Central memory CD8-positive, alpha-beta T cell (primary cell): ENCODE measurements at places on chromosomes 5 and 9.

- peaks cover 8% of the 10 kb centered on the region for H3K4me1 ChIP-seq
- H3K27ac ChIP-seq, result no peak overlapping the region
- no peak for DNase-seq
- no peak overlapping the region for H3K4me3 ChIP-seq
- H3K27me3 ChIP-seq, result no peaks in the 10 kb centered on the region
These were observed 151.1 kb upstream of the POU5F2 start for GRCh38 chr5:93892481-93892880.

- H3K4me3 ChIP-seq, result no peak overlapping the region
- DNase-seq, result no peak
- no peak overlapping the region for H3K27ac ChIP-seq
- H3K27me3 ChIP-seq, result peaks cover 52% of the 10 kb centered on the region
These were observed 15.2 kb upstream of the KCNIP1 start for GRCh38 chr5:170488570-170488969.

GRCh38 chr5:34497470-34497808, 158.7 kb upstream of the RAI14 start:
- peaks cover 18% of the 10 kb centered on the region for H3K4me1 ChIP-seq
- H3K4me3 ChIP-seq, result no peak overlapping the region
- H3K36me3 ChIP-seq, result peaks cover 2% of the 10 kb centered on the region
- no peaks in the 10 kb centered on the region for H3K27me3 ChIP-seq
- no peak for DNase-seq

DNA sequence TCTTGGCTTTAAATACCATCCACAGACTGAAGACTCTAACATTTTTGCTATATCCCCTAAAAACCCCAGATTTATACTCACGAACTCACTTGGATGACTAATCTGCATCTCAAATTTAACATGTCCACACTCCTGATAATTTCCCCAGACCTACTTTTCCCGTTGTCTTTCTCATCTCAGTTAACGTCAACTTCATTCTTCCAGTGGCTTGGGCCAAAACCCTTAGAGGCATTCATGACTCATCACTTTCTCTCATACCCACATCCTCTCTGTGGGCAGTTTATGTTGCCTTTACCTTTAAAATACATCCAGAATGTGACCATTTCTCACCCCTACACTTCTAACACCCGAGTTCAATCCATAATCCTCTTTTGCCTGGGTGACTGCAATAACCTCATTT, 96.7 kb downstream of the EDIL3 start:
- H3K27me3 ChIP-seq, result no peaks in the 10 kb centered on the region
- no peaks in the 10 kb centered on the region for H3K36me3 ChIP-seq
- H3K27ac ChIP-seq, result no peak overlapping the region
- no peak for DNase-seq
- H3K4me3 ChIP-seq, result no peak overlapping the region

GRCh38 chr9:82115331-82115730, 126.8 kb downstream of the SPATA31D1 start:
- no peak overlapping the region for H3K27ac ChIP-seq
- H3K4me1 ChIP-seq, result no peaks in the 10 kb centered on the region
- no peaks in the 10 kb centered on the region for H3K36me3 ChIP-seq
- H3K4me3 ChIP-seq, result no peak overlapping the region
- DNase-seq, result no peak
